NCI-H2107 (cell line): ENCODE measurements at places on chromosomes 6 and 20.

- no peak for DNase-seq
Observed at GRCh38 chr6:37149745-37150144, 20.2 kb upstream of the PIM1 start.

DNA sequence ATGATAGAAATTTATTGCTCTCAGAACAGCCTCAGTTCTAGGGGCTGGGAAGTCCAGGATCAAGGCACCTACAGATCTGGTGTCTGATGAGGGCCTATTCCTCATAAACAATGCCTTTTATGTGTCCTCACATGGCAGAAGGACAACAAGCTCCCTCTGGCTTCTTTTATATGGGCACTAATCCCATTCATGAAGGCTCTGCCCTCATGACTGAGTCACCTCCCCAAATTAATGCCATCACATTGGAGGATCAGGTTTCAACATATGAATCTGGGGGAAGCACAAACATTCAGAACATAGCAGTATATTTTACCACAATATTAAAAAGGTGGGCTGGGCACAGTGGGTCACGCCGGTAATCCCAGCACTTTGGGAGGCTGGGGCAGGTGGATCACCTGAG, 58.5 kb upstream of the CCN6 start:
- no peak for DNase-seq

DNA sequence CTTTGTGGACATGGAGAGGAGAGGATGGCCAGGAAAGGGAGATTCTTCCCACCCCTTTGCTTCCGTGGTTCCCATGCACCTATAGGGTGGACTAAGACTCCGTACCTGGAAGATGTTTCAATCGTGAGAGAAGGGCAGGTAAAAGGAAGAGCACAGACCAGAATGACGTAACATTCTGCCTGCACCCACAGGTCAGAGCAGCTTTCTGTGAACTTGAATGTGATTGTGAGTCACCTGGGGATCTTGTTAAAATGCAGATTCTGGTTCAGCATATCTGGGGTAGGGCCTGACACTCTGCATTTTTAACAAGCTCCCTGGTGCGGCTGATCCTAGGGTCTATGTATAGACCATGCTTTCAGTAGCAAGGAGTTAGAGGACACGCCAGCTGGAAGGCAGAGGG, 164.1 kb upstream of the SGK1 start:
- no peak for DNase-seq

DNA sequence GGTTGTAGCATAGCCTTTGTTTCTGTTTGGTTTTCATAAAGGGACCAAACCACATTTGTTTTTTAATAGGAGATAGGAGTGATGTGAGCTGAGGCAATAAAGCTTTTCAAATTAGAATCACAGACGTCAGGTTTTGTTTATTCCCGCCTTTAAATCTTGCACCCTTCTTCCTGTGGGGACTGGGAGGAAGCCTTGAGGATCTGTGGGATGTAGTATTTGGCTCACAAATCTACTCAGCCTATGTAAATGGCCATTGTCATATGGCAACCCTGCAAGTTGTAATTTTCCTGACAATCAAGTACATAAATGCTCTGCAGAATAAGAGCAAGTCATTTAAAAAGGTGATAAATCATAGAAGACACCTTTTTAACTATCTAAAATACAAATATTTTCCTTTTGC, 110.4 kb downstream of the ADGRG6 start:
- DNase-seq = no peak

GRCh38 chr6:165086814-165087213, 222.6 kb downstream of the C6orf118 start:
- no peak for DNase-seq

DNA sequence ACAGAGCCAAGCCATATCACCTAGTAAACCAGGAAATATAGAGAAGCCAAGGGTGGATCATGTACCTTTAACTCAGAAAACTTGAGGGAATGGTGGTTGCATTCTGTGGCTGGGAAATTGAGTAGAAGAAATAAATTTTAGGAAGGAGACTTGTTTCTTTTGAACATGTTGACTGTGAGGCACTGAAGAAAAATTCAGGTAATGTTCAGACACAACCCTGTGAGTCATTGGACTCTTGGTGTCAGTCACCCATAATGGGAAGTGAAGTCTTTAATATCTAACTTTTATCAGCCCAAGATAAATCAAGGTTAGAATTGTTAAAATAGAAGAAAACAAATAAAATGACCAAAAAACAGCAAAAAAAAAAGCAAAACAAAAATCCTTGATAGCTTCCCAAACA, 98.8 kb upstream of the GRIK2 start:
- DNase-seq = no peak

DNA sequence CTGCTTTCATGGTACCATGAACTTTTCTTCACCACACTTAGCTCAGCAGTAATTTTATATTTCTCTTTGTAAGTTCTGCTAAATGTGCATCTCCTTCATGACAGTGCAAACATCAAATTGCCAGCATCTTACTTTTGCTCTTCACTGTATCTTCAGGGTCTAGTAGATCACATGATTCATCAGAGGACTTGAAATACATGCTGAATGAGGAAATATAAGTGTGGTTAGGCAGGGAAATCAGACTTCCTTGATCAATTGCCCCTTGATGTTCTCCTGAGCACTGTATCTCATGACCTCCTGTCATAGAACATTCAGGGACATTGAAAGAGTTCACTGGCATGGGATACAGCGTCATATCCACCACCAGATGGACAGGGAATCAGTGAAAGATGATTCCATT, 25.3 kb upstream of the POLR1H start:
- DNase-seq = no peak

DNA sequence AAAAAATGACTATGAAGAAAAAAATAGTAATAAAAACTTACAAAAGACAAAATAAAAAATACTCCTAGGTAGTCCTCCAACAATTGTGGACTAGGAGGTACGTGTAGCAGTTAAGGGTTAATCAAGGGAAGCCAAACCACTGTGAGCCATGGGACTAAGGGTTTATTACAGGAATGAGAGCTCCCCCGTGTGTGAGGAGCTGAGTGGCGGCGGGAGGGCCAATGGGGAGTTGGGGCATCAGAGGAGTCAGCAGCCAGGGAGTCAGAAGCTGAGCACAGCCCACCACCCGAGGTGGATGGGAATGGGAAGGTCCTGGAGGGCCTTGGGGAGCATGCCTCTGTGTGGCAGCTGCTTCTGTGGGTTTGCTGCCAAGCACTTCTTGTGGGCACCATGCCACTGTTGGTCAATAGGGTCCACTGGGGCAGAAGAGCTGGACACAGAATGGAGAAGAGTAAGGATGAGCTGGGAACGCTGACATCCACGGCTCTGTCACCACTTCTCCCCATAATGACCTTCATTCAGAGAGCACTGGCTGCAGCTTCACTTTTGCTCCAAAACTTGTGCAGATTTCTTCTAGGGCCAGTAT, 373.3 kb downstream of the CDKAL1 start:
- DNase-seq = no peak

- no peak for DNase-seq
Observed at GRCh38 chr20:16760431-16761304, 12.5 kb downstream of the OTOR start.

GRCh38 chr6:1525364-1526038, 84.2 kb upstream of the FOXC1 start:
- DNase-seq = no peak

GRCh38 chr6:16277101-16277981, 39.0 kb downstream of the GMPR start:
- DNase-seq = no peak

GRCh38 chr6:11398451-11399326, 138.9 kb upstream of the TMEM170B start:
- no peak for DNase-seq

- DNase-seq = no peak
Observed at GRCh38 chr20:3485913-3486312, 15.1 kb downstream of the ATRN start.

- no peak for DNase-seq
Observed at GRCh38 chr6:19349429-19349828, 487.7 kb upstream of the ID4 start.

DNA sequence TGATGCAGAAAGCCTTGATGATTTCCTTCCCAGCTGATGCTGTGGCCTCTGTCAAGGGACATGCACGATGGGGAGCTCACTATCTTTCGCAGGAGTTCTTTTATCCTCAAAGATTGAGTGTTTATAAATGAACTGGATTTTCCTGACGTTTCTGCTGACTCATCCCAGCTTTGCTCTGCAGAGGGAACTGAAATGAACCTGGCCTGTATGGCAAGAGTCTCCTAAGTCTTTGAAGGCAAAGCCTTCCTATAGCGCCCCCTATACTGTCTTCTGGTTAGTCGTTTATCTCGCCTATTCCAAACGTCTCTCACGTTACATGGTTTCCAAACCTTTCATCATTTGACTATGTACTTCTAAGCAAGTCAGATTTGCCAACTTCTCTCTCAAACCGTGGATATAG, 565.3 kb downstream of the KIF16B start:
- no peak for DNase-seq

DNA sequence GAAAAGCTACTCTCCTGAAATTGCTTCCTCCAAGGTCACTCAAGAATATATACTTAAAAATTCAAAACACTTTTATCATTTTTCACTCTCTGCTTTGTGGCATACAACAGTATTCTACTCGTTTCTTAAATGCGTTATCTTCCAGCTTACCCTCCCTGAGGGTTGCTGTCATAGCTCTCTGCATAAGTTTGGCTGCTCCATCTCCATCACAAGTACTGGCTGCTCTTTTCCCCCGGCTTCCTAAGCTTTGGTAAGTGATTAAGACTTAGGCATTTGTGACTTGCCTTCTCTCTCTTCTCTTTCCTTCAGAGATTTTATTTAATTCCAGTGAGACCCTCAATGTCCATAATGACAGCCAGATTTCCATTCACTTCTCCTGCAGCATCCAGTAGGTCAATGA, 128.3 kb downstream of the NKAIN2 start:
- DNase-seq = no peak

DNA sequence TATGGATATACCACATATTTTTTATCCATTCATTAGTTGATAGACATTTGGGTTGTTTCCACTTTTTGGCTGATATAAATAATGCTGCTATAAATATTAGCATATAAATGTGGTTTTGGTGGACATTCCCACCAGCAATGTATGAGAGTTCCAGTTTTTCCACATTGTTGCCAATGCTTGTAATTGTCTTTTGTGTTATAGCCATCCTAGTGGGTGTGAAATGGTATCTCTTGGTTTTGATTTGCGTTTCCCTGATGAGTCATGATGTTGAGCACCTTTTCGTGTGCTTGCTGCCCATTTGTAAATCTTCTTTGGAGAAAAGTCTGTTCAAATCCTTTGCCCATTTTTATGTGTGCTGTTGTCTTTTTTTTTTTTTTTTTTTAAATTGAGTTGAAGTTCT, 54.4 kb downstream of the DHX35 start:
- DNase-seq = no peak

DNA sequence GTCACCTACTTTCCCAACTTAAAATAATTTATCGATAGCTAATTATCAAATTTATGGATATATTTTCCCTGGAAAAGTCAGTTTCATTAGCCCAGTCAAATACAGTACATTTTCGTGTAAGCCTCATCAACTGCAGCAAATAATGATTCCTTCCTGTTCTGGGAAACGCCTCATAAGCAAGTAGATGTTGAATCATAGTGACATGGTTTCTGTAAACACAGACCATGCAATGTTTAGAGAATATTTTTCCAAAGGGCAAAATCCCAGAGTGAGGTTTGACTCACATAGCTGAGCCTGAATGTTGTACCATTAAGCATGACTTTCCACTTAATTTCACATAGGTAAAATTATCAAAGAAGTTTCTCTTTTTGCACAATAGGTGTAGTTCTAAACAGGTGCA, 16.7 kb upstream of the VNN1 start:
- no peak for DNase-seq

GRCh38 chr6:143176090-143177021, 115.7 kb downstream of the AIG1 start:
- no peak for DNase-seq

- DNase-seq = peak; percentile 17
Observed at GRCh38 chr6:169722362-169723199, 1.7 kb downstream of the PHF10 start.

GRCh38 chr20:20517296-20517695, 149.4 kb downstream of the INSM1 start:
- no peak for DNase-seq

DNA sequence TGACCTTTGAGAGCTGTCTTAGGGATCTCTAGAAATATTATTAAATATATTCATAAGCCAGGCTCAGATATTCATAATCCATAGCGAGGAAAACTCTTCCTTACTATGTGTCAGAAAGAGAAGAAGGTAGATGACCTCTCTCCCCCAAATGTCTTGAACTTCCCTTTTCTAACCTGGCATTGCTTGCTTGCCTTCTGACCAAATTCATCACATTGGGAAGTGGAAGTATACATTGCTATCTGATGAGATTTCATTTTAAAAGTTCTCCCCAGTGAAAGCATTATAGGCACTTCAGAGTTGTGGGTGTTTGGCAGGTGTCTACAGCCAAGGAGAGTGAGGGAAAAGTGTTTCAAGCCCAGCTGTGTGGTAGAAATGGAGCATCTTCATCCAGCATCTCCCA, 197.3 kb downstream of the ZFAND3 start:
- no peak for DNase-seq

GRCh38 chr6:154590756-154591155, 80.3 kb upstream of the CNKSR3 start:
- peak; percentile 70 for DNase-seq

GRCh38 chr6:44234101-44235025, 11.0 kb downstream of the SLC29A1 start:
- DNase-seq = no peak

DNA sequence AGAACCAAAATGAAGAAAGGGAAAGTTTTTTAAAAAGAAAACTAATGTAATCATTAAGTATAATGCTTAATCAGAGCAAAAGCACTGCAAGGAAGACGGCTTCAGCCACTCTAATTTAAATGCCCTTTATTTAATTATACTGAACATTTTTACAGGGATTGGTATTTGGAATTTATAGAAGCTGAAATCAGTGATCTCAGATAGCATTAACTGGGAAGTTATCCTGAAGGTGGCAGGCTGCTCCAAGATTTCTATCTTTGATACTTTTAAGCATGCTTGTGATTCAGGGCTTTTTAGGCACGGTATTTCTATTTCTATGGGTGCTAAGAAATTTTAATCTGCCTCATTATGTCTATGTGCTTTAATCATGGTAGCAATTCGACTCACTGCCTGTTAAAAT, 1.3 kb upstream of the NDUFAF4 start:
- peak; percentile 6 for DNase-seq

DNA sequence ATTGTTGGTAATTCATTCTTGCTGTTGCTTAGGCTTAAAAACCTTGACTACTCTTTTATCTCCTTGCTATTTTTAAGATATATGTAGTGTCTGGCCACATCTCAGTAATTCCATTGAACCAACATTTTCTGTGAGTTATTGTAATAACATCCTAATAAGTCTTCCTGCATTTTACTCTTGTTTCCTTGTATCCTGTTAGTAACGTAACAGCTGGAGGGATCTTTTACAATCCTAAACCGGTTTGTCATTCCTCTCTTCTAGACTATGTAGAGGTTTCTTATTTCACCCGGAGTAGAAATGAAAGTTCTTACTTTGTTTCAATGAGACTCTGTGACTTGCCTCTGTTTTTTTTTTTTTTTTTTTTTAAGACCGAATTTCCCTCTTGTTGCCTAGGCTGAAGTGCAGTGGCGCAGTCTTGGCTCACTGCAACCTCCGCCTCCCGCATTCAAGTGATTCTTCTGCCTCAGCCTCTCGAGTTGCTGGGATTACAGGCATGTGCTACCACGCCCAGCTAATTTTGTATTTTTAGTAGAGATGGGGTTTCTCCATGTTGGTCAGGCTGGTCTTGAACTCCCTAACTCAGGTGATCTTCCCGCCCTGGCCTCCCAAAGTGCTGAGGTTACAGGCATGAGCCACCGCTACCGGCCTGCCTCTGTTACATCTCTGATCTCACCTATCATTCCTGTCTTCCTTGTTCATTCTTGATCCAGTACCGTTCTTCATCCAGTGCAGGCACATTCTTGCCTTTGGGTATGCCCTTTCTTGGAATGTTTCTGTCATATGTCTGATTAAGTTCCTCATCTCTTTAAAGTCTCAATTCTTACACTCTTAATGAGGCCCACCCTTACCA, 44.7 kb downstream of the NCOA3 start:
- DNase-seq = no peak
